ENCODE measurements at places on chromosomes 1 and 21.

DNA sequence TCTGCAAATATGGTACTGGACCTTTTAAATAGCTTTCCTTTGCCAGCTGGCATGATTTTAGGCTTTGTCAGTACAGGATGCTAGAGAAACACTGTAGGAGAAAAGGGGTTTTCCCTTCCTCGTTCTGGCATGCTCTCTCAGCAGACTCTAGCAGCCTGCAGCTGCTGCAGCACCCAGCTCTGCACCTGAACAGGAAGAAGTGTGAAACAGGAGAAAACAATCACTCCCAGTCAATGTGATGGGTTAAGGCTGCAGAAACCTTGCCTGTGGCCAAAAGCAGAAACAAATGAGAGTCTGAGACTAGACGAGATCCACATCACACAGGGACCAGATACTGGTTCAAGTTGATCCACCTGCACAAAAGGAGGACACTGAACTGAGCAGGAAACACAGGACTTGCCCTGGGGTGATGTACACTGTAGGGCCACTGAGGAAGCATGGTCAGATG lies 21.2 kb downstream of the OVGP1 start:
- peak; percentile 27 for DNase-seq

DNA sequence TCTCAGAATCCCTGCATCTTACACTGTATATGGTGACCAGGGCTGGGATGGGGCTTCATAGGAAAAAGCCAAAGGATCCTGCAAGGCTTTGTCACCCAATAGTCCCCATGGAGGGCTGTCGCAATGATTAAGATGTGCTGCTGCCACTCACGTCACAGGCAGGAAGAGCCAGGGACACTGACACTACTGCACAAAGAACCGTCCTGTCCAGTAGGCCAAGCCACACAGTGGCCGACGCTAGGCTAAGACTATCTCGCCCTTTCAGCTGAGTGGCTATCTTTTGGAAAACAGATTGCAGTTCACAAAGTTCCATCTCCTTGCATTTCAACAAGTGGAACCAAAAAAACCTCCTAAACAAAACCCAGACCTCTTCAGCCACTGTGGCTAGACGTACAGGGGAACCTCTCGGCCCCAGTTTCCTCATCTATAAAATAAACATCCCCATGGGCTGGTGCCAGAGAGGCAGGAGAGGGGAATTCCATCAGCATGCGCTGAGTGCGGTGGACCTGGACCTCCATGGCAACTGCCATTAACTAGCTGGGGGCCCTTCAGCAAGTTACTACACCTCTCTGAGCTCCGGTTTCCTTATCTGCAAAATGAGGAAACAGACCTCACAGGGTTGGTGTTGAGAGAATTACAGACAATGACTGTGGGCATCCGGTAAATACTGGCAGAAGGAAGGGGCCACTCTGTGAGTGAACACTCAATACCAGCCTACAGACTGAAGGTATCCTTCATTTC lies 8.7 kb downstream of the CAPZB start:
- peak; percentile 29 for DNase-seq

DNA sequence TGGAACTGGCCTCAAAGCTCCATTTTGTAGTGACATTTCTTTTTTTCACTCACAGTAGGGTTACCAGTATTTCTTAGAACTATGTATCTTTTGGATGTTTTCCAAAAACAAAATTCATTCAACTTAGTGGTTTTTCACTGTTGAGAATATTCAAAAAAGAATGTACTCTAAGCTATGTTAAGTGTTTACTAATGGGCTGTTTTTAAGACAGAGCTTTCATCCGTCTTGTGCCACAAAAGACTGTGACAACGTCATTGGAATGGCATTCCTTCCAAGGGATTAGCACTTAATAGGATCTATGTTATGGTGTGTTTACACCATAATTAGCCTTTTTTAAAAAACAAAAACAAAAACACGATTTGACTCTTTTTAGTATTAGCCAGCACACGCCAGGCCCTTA lies 66.8 kb downstream of the TTC3 start:
- DNase-seq: no peak

- DNase-seq: peak; percentile 65
Observed at GRCh38 chr21:43866260-43866629, 1.2 kb downstream of the AGPAT3 start.

- DNase-seq: no peak
Observed at GRCh38 chr21:44306936-44307704, 7.3 kb downstream of the PFKL start.

DNA sequence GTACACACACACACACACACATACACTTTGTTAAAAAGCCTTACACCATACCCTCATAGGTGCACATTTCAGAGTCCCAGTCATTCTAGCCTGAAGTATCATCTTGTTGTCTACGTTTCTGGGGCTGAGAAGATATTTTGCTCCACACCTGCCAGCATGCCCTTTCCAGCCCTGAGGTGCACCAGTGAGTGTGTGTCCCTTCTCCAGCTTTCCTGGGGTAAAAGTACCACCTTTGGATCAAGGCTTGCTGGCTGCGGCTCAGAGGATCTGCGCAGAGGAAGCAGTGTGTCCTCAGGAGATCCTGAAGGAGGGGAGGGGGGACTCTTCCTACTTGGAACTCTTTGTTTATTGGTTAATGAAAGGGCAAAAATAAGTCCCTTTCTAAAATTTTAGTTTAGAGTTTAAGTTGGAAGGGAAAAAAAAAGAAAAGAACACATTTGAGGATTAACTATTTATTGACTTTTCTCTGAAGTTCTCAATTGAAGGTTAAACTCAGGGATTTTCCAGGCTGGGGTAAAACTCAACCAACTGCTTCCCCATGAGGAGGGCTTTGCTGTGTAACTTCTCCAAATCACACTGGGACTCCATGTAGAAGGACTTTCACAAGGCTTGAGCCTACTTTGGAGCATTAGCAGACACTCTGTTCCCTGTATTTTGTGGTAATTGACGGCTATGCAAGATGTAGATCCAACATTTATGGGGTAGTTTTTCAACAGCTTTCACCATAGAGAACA lies 200.3 kb upstream of the SGIP1 start:
- no peak for DNase-seq

- DNase-seq: no peak
Observed at GRCh38 chr1:43300378-43301094, at the start of gene TIE1. Gene TIE1 (plus strand): TSS chr1:43300982. CDS start chr1:43301072, 90 bp downstream.

DNA sequence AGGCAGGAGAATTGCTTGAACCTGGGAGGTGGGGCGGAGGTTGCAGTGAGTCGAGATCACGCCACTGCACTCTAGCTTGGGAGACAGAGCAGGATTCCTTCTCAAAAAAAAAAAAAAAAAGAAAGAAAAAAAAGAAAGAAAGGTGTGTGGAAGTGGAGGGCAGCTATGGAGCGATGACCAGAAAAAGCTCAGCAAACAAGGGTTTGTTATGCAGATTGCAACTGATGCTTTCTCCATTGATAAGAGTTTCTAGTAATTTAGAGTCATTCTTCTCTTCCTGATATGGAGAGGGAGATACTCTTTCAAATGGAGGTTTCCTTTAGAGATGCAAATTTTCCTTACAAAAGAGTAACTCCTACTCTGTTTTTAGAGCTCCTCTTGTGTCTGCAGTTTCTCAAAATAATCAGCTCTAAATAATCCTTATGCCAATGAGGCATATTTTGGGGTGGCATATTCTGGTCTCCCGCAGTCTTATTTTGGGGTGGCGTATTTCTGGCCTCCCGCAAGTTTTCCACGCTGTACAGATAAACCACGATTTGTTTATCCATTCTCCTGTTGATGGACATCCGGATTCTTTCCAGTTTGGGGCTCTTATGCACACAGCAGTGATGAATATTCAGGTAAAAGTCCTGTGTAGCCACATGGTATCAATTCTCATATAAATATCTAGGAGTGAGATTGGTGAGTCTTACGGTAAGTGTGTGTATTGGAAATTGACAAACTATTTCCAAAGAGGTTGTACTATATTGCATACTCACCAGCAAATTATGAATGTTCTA lies 30.7 kb upstream of the RCC2 start:
- no peak for DNase-seq

GRCh38 chr1:189659731-189660130 lies 817.9 kb downstream of the BRINP3 start:
- DNase-seq: no peak

DNA sequence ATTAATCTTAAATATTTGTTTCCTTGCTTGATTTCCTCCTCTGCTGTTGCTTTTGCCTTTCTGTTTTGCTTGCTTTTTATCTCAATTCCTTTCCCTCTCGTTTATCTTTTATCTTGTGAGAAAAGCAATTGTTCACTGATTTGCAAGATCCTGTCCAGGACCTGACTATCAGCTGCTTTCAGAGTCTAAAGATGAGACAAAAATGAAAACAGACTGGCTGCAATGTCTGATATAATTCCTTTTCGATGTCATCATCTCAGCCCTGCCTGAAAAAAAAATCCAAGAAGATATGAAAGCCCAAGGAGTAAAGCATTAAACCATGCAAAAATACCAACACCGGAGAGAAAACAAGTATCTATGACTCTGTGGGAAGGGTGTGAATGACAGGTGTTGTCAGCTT lies 225.5 kb downstream of the PATJ start:
- DNase-seq: no peak

DNA sequence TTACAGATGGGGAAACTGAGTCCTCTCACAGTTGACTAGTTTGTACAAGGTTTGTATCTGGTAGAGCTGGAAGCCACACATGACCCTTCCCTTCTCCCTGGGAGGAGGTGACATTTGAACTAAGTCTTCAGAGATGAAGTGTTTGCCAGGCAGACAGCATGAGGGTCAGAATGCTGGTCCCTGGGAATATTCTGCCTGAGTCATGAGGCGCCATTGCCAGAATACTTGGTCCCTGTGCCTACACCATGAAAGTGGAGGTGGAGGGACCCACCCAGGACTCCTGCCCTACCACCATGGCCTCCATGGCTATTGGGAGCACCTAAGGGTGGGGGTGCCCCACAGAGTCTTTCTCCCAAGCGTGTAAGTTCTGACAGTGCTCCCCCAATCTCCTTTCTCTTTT lies 7.0 kb downstream of the RPS6KA1 start:
- DNase-seq: no peak

DNA sequence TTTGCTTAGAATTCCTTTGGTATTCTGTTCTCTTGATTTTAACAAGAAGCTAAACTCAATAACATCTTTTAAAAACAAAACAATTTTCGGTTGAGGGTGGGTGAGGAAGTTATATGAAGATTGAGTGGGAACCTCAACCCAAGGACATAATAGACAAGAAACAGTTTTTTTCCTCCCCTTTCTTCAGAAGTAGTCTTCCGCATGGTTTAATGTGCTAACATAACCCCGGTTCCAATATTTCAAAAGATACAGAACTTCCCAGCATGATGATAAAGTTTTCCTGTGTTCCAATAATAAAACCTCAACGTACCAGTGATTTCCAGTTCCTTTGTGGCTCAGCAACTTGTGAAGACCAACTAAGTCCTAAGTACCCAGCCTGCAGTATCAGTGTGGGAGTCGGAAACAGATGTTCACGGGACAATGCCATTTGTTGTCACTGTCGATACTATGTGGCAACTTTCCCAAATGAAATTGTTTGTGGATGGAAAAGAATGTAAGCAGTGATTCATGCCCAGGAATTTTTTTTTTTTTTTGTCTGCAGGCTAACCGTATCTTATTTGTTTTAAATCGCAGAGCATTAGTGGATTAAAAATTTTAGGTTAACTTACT lies 48.5 kb downstream of the NR5A2 start:
- DNase-seq: no peak

DNA sequence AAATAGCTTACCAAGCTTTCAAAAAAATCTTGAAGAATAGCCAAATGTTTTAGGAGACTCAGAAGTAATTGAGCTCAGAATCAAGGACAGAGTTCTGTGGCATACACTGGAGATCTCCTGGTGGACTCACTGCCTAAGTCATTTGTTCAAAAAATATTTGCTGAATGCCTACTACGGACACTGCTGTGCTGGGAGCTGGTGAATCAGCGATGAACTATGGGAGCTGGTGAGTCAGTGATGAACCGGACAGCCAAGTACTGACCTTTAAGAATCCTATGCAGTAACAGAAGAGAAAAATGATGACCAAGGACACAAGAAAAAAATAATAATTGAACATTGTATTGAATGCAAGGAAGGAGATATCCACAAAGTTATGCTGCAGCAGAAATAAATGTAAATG lies 717.9 kb upstream of the CXADR start:
- no peak for DNase-seq

Measured in activated T-cell treated with anti-CD3 and anti-CD28 coated beads, Interleukin-2, amount 50 U/mL, for 72 hours (primary cell).